Central memory CD8-positive, alpha-beta T cell (primary cell): ENCODE measurements at places on chromosomes 4 and X.

DNA sequence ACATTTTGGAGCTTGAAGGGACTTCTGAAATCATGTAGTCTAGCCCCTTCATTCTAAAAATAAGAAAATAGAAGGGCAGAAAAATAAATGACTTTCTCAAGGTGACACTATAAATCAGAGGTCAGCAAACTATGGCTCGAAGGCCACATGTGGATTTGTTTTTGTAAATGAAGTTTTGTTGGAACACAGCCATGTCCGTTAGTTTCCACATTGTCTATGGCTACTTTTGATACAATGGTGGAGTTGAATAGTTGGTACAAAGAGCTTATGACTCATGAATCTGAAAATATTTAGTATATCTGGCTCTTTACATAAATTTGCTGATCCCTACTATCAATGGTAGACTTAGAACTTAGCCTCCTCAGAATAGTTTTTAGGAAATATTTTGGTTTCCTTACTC lies 302.4 kb upstream of the PRPS2 start:
- DNase-seq = no peak
- no peaks in the 10 kb centered on the region for H3K4me1 ChIP-seq
- H3K4me3 ChIP-seq = no peak overlapping the region
- no peaks in the 10 kb centered on the region for H3K27me3 ChIP-seq
- no peaks in the 10 kb centered on the region for H3K36me3 ChIP-seq
- H3K27ac ChIP-seq = no peak overlapping the region

DNA sequence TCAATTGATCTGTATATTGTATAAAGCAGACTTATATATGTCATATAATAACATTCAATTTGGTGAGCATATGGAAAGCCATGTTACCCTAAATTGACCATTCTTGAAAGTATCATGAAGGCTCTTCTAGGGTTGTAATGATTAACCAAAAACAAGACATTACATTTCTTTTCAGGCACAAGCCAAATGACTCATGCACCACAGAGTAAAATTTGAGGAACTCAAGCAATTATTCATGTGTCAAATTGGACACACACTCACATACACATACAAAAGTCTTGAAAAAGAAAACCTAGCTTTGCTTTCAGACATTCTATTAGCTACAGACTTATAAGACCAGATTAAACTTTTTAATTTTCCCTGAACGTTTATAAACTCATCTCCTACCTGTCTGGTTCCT lies 146.5 kb upstream of the PCDH18 start:
- DNase-seq = no peak
- no peaks in the 10 kb centered on the region for H3K4me1 ChIP-seq
- H3K27ac ChIP-seq = no peak overlapping the region
- H3K4me3 ChIP-seq = no peak overlapping the region
- no peaks in the 10 kb centered on the region for H3K27me3 ChIP-seq

DNA sequence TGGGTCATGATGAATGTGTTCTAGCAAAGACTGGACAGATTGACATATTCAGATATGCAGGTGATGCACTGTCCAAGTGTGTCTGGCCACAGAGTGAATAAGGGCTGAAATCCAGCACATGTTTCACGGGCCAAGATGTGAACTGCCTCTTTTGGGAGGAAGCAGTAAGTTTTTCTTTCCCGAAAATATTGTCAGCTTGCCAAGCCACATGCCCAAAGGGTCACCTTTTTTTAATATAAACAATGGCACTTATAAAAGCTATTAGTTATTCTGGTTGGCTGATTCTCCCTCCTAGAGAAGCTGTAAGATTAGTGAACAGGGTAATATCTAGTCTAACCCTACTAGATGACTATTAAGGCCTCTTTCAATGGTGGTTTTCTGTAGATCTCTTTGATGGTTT lies 1.5 kb upstream of the EDNRA start:
- H3K4me1 ChIP-seq = no peaks in the 10 kb centered on the region
- peaks cover 42% of the 10 kb centered on the region for H3K27me3 ChIP-seq
- peaks cover 1% of the 10 kb centered on the region for H3K36me3 ChIP-seq
- no peak overlapping the region for H3K4me3 ChIP-seq

DNA sequence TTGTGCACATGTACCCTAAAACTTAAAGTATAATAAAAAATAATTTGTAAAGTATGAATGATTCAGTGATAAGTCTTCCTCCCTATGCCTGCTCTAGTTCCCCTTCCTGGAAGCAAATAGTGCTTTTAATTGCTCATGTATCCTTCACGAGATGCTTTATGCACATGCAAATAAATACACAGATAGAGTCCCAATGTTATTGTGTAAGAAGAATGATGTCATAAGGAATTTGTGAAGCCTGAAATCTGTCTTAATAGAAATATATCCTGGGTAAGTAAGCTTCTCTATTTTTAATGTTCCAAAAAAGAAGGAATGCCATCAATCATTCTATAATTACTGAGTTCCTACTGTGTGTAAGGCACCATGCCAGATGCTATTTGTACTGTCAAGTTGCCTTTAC lies 157.5 kb upstream of the SLC4A4 start:
- no peak overlapping the region for H3K27ac ChIP-seq
- H3K4me1 ChIP-seq = peaks cover 17% of the 10 kb centered on the region
- no peak for DNase-seq
- H3K36me3 ChIP-seq = no peaks in the 10 kb centered on the region
- H3K27me3 ChIP-seq = no peaks in the 10 kb centered on the region

- H3K36me3 ChIP-seq = peaks cover 5% of the 10 kb centered on the region
- H3K4me3 ChIP-seq = peak overlapping the region; percentile 90
- H3K4me1 ChIP-seq = peaks cover 10% of the 10 kb centered on the region
Observed at GRCh38 chrX:43655151-43656004, 721 bp upstream of the MAOA start.

DNA sequence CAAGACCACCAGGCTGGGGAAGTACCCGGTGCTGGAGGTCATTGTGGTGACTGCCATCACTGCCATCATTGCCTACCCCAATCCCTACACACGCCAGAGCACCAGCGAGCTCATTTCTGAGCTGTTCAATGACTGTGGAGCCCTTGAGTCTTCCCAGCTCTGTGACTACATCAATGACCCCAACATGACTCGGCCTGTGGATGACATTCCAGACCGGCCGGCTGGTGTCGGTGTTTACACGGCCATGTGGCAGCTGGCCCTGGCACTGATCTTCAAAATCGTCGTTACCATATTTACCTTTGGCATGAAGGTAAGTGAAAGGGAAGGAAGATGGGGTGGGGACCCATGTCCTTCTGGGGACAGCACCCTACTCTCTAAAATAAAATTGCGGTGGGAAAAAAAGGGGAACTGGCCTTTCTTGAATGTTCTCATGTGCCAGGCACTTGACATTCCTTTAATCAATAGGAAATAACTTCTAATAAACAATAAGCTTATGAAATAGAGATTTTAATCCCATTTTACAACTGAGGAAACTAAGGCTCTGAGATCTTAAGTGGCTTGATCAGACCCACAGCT lies 51.6 kb downstream of the CLCN4 start:
- H3K36me3 ChIP-seq = no peaks in the 10 kb centered on the region
- H3K4me1 ChIP-seq = no peaks in the 10 kb centered on the region
- H3K27me3 ChIP-seq = peaks cover 8% of the 10 kb centered on the region
- H3K4me3 ChIP-seq = no peak overlapping the region

DNA sequence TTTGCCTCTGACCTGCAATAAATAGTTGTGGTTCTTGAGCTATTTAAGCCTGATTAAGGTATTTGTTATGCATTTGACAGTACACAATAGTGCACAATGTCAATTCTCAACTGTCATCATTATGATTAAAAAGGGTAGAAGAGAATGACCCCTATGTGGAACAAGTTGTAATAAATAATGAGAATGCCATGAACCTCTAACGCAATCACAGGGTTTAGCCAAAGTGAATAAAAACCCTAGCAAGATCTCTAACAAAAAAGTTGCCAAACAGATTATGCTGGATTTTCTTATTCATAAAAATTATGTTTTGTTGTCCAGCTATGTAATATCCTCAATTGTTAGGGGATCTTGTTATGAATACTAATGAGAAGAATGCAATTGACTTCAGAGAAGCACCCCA lies 387.4 kb downstream of the GPAT3 start:
- no peaks in the 10 kb centered on the region for H3K4me1 ChIP-seq
- H3K27ac ChIP-seq = no peak overlapping the region
- DNase-seq = no peak
- no peak overlapping the region for H3K4me3 ChIP-seq
- no peaks in the 10 kb centered on the region for H3K36me3 ChIP-seq

DNA sequence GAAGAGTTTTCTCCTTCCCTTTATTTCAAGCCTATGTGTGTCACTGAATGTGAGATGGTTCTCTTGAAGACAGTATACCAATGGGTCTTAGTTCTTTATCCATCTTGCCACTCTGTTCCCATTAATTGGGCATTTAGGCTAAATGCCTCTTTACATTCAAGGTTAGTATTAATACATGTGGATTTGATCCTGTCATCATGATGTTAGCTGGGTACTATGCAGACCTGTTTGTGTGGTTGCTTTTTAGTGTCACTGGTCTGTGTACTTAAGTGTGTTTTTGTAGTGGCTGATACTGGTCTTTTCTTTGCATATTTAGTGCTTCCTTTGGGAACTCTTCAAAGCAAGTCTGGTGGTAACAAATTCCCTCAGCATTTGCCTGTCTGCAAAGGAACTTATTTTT lies 23.4 kb upstream of the WDR17 start:
- H3K36me3 ChIP-seq = peaks cover 2% of the 10 kb centered on the region
- H3K4me1 ChIP-seq = no peaks in the 10 kb centered on the region
- no peak overlapping the region for H3K4me3 ChIP-seq
- H3K27ac ChIP-seq = no peak overlapping the region
- H3K27me3 ChIP-seq = peaks cover 22% of the 10 kb centered on the region

GRCh38 chr4:120508036-120508435 lies 414.5 kb downstream of the PRDM5 start:
- H3K4me1 ChIP-seq = no peaks in the 10 kb centered on the region
- no peak overlapping the region for H3K4me3 ChIP-seq
- no peak for DNase-seq
- H3K27me3 ChIP-seq = no peaks in the 10 kb centered on the region
- no peaks in the 10 kb centered on the region for H3K36me3 ChIP-seq

DNA sequence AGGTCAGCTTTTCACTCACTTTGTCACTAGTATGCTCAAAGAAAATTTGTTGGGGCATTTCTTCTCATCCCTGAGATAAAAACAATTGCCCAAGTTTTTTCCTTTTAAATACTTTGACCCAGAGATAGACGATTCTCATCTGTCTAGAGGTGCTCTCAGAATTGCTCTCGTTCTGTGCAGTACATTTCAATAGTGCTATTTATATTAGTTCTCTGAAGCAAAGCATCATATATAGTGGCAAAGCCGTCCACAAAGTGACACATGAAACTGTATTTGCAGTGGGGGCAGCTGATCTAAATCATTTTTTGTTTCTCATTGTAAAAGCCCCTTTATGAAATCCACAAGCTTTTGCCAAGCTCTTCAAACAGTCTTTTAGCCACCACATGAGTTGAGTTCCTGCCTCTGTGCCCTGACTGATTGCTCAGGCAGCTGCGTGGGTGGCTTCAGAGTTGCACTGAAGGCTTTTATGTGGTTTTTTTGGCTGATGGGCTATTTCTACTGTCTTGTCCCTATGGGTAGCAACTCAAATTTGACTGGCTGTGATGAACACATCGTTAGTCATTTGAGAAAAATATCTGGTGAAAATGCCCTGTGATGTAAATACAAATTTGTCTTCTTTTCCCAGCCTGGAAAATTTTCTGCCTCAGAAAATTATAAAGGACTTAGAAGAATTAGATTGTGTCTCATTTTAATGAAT lies 119.1 kb upstream of the OTUD4 start:
- H3K27ac ChIP-seq = no peak overlapping the region
- DNase-seq = no peak
- H3K4me3 ChIP-seq = no peak overlapping the region
- no peaks in the 10 kb centered on the region for H3K36me3 ChIP-seq

DNA sequence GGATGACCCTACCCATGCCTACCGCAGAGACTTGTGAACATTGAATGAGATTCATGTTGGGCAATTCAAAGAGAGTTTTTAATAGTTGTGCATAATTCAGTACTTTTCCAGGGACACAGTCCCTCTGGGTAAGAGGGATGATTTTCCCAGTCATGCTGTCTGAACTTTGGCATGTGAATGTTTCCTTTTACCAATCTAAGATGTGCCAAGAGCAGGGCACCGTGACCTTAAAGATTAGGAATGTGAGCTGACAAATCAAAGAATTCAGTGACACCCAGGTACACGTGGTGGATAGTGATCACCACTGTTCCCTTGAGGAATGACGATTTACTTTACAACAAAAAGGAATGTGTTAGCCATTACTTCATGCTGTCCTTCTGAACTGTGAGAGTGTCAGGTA lies 515.6 kb downstream of the PPARGC1A start:
- no peak for DNase-seq
- no peak overlapping the region for H3K4me3 ChIP-seq
- no peaks in the 10 kb centered on the region for H3K36me3 ChIP-seq
- no peak overlapping the region for H3K27ac ChIP-seq
- no peaks in the 10 kb centered on the region for H3K4me1 ChIP-seq

DNA sequence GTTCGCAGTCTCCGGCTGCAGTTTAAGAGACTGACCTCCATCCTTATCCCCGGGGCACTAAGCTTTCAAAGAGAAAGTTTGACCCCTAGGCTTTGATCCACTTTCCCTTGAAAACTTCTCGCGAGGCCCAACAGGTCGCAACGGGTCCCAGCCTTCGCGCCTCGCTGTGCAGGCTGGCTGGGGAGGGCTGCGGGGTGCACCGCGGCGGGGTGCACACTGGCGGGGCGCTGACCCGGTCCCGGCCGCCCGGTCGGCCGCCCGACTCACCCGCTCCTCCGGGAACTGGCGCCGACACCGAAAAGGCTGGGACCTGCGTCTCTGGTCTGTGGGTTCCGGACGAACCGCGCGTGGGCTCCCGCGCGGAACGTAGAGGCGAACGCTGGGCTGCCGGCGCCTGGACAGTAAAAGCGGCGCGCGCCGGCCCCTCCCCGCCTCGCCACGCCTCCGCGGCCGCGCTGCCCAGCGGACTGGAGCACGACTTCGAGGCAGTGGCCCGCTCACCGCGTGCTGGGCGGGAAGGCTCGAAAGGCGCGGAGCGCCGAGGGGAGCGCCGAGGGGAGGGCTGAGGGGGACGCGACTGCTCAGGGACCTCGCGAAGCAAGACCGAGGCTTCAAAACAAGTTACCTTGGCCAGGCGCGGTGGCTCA lies at the start of gene TAF7L:
Gene TAF7L, minus strand, starts transcription at position 378 of the 647 bp plus-strand sequence. CDS start 3,791 bp downstream, outside the sequence.
- H3K4me3 ChIP-seq = no peak within 1 kb of the TSS
- no peaks in the 10 kb centered on the region for H3K4me1 ChIP-seq
- no peaks in the 10 kb centered on the region for H3K27me3 ChIP-seq

DNA sequence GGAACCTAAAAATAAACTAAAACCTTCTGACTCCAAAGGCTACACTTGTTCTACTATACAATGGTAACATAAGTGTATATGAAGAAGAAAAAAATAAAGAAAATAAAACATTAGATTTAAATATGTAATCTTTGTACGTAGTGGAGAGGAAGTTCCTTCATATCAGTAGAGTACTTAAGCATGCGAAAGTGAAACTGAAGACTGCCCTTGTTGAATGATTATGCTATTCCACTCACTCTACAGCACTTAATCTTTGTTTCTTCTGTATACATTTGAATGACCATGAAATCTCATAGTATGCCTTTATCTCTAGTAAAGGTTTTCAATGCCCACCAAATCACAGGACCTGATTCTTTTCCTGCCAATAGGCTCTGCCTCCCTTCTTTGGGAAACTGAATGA lies 78.9 kb downstream of the NDST3 start:
- H3K4me1 ChIP-seq = no peaks in the 10 kb centered on the region
- DNase-seq = no peak
- H3K27ac ChIP-seq = no peak overlapping the region
- no peak overlapping the region for H3K4me3 ChIP-seq

- no peaks in the 10 kb centered on the region for H3K36me3 ChIP-seq
- H3K27ac ChIP-seq = no peak overlapping the region
- no peak overlapping the region for H3K4me3 ChIP-seq
- no peak for DNase-seq
- H3K4me1 ChIP-seq = no peaks in the 10 kb centered on the region
- peaks cover 6% of the 10 kb centered on the region for H3K27me3 ChIP-seq
Observed at GRCh38 chrX:135436456-135436855, 14.7 kb downstream of the SMIM10L2A start.
